ENCODE measurements at places on chromosomes 11 and 22. TPM values are rescaled to one million over a fixed set of nuclear protein-coding genes. Genes with fewer than 3 reads are reported as not detected.

DNA sequence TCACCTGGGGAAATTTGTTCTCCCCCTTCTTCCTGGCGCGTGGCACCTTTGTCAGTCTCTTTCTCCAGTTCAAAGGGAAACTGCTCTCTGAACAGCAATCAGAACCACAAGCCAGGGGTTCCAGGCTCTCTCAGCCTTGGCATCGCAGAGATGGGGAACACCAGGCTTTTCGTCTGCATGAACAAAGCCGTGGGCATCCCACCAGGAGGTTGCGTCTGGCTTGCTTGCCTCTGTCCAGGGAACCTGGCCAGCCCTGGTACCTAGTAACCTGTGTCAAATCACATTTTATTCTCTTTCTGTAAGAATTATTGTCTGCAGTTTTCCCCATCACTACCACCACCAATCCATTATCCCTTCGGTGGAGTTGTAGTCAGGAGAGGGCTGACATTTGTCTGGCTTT is 107.0 kb downstream of the WNT7B start:
- DNase-seq = no peak

DNA sequence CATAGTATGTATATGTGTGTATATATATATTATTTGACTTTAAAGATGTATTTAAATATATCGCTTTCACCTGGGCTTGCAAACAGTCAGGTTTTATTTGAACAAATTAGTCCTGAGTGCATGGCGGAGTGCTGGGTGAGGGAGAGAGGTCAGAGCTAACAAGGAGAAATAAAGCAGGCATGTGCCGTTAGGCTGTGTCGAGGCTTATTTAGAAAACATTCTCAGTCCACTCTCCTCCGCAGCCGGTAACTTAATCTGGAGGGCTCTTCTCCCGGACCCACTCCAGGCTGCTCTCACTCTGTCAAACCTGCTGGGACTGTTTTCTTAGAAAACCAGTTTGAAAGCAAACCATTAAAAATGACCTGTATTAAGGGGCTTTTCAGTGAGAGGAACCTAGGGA is 455.9 kb downstream of the MN1 start:
- DNase-seq = no peak

GRCh38 chr11:7252683-7253213 is 1.0 kb downstream of the SYT9 start:
- DNase-seq = no peak

THY1 gene
- total RNA-seq = 7.9 TPM

DNA sequence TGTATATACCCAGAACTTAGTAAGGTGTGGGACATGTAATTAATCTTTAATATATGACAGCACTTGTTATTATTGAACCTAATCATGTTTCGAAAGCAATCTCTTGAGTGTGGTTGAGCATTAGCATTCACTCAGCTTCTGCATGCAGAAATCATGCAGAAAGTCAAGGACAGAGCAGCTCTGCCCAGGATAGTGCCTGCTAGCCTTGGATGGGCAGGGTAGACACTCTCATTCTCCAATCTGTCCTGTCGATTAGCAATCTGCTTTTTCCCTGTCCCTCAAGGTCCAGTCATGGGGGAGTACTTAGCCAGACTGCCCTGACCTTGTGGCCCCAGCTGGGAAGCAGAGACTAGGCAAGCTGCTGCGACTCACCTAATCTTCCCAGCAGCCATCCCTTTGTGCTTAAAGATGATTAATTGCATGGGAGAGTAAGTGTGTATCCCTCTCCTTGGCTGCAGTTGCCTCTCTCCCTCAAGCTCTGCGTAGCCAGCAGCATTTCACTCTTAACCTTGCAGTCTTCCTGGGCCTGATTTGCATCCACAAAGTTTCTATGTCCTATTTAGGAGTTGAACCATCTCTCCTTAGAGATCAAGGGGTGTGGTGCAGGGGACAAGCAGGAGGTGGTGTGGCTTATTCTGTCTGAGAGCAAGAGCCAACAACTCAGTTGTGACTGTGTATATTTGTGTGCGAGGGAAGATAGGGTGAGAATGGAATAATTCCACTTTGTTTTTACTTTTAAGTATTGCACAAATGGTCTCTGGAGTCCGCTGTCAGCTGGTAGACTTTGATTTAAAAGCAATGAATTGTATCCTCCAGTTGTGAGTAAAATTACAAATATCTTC is 101.4 kb downstream of the FDX1 start:
- DNase-seq = no peak

DNA sequence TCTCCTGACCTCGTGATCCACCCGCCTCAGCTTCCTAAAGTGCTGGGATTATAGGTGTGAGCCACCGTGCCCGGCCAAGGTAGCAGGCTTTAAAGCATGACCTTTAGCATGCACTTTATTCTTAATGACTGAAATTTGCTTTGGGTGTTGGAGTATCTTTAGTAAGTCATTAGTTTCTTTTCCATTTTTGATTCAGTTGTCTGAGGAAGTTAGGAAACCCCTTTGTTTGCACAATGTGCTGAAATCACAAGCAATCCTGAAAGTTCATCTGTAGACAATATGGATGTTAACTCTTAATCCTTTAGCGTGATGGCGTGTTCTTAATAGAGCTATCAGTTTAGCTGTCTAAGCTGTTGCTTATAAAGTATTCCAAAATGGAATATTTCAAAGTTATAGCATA is 16.8 kb downstream of the SDHD start:
- no peak for DNase-seq

DERL3 gene
- 2.5 TPM for total RNA-seq

IFITM10 gene
- 0.28 TPM for total RNA-seq

- DNase-seq = peak; percentile 85
These were observed 17.1 kb upstream of the RBM4B start for GRCh38 chr11:66694732-66695207.

LAYN gene
- total RNA-seq = 3.8 TPM

TRABD gene
- 21.6 TPM for total RNA-seq

GRCh38 chr22:45321827-45322226 is 12.1 kb downstream of the FAM118A start:
- no peak for DNase-seq

Measured in heart right ventricle (tissue), 16 donors.